NCI-H1930 (cell line): ENCODE measurements at places on chromosomes 5 and 9.

DNA sequence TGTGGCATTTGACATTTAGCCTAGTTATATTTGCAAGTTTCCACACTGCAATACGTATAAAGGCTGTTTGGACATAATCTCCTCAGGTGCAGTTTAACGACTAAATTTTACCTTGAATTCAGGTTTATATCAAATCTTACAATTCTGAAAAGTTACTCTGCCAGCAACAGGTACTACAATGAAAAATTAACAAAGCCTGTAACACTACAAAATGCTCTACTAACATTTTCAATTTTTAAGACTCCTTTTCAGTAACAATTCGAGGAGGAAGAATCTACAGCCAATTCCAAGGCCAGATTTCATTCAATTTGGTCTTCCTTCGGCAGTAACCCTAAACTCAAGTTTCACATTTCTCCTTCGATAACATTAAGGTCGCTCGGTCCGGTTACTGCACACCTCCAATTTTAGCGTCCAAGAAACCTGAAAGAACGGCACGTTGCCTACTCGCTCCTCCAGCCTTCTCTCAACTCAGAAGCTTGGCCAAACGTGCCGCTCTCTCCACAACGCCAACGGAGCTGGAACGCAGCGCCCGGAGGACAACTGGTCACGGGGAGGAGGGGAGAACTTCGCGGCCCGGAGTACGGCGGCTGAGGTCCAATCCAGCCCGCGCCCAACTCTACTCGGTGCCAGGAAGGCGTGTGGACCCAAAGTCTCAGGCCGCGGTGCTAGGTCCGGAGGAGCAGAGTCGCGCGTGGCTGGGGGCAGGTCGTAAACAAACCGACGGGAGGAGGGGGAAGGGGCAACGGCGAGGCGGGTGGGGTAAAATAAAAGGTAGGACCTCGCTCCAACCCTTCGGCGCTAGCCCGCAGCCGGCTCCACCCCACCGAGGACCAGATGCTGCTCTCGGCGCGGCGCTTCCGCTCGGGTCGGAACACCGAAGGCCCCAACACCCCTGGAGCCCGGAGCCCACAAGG lies 681 bp downstream of the FNIP1 start:
- DNase-seq = no peak

- DNase-seq = no peak
Observed at GRCh38 chr9:84677080-84677479, 7.6 kb downstream of the NTRK2 start.

GRCh38 chr9:99127356-99128132 lies 22.6 kb downstream of the TGFBR1 start:
- no peak for DNase-seq

- no peak for DNase-seq
Observed at GRCh38 chr5:72268753-72269410, 51.2 kb downstream of the MRPS27 start.

DNA sequence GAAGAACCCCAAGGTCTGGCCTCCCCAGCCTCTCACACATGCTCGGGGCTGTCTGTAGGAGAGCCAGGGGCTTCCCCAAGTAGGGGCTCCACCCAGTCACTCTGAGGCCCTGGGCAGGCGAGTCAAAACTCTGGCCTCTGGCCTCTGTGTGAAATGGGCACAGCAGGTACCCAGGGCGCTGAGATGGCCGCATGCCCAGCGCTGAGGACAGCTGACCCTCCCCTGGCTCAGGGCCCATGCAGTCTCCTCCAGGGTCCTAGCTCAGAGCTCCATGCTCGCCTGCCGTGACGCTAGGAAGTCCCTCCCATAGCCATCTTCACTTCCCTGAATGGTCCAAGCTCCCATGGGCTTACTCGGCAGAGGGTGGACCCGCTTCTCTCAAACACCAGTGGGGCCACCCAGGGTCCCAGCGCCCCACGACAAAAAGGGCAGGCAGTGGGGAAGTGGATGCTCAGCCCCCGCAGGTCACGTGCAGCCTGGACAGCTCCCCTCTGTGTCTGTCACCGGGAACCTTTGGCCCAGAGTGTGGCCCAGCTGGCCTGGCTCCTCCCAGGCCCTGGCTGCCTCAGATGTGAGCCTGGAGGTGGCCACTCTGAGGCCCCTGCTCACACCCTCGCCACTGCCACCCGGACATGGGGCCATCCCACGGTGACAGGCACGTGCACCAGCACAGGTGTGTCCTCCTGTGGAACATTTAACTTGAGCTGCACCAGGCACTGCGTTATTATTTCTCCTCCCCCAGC lies 12.2 kb upstream of the VAV2 start:
- DNase-seq = no peak
